ENCODE measurements at places on chromosomes 5 and 9.
A peak's percentile ranks its signal among the peaks of the same experiment; 100 is the strongest.

DNA sequence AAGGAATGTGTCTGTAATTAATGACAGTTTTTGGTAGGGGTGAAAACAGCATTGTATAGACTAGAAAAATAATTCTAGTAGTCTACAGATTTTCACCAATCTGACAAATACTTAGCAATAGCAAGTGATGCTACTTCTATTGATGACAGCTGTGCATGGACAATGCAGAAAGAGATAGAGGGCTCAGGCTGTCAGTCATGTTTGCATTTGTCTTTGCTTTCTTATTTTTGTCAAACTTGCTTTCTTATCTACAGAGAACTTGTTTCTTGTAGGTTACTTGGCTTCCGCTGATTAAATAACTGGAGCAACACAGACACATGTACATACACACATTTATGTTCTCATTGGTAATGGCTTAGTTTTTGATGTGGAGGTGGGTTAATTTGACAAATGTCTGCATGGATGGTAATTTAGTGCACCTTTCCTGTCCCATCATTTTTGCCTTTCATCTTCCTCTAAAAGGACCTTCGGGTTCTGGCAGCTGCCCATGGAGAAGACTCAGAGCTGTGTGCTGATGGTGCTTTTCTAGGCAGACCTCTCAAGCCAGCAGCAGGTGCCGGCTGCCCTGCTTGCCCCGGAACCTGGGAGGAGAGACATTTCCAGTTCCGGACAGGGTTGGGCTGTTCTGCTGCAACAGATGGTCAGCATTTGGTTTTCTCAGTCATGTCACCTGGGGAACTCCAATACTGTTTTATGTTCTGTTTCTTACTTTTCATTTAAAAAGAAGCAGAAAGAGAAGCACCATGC is 28.8 kb downstream of the CAMK4 start:
- DNase-seq = no peak

GRCh38 chr5:34459908-34460307 is 196.2 kb upstream of the RAI14 start:
- no peak for DNase-seq

DNA sequence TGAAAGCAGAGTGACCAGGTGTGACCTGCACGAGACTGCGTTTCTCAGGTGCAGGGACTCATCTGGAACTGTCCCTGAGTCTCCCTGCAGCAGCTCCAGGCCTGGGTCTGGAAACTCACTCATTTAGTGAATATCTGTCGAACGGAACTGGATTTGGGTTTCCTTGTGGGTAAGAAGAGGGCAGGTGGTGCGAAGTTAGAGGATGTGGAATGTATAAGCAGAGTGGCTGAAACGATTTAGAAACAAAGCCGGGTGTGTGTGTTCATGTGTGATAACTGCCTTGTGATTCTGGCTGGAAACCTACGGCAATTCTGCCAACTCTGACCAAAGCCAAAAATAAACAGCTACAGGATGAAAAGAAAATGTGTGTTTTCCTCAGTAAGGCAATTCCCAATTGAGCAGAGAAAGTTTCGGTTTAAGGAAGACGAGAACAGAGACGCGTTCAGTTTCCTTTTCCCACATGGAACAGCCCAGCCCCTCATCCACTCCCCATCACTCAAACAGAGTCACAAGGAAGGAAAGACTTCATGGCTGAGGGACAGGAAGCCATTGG is 130.3 kb downstream of the NSG2 start:
- DNase-seq = no peak

- DNase-seq = no peak
Observed at GRCh38 chr9:125505988-125506438, 201.0 kb downstream of the MAPKAP1 start.

DNA sequence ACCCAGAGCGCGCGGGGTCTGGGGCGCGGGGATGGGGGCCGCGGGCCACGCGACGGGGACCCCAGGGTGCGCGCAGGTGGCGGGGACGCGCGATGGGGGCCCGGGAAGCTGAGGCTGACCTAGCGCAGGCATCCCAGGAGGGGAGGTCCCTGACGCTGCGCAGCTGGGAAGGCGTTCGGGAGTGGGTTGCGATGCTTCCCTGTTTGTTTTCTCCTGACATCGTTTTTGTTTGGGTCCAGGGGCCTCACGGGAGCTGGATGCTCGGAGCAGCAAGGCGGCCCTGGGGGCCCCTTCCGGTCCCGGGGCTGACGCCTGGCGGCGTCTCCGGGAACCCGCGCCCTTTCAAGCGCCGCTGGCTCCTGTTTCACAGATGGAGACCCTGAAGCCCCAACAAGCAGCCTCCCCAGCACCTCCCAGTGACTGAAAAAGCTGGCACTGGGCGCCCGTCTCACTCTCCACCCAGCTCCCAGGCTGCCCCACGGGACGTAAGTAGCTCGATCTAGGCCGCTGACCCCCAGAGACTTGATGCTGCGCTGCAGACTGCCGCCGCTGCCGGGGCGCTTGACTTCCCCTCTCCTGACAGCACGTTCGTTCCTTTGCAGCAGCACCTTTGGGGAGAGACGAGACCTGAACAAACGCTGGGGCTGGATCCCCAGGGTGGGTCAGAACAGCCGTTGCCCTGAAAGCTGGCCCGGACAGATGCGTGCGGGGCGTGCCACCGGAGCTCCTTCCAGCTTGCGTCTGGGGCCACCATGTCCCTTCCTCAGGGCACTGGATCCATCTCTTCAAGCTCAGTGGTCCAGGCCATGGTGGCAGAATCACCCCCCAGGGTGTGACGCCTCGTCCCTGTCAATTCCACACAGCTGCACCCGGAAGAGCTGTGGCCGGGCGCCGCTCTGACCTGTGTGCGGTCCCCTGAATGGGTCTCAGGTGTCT is 593 bp downstream of the BRD3OS start:
- DNase-seq = peak; percentile 40

DNA sequence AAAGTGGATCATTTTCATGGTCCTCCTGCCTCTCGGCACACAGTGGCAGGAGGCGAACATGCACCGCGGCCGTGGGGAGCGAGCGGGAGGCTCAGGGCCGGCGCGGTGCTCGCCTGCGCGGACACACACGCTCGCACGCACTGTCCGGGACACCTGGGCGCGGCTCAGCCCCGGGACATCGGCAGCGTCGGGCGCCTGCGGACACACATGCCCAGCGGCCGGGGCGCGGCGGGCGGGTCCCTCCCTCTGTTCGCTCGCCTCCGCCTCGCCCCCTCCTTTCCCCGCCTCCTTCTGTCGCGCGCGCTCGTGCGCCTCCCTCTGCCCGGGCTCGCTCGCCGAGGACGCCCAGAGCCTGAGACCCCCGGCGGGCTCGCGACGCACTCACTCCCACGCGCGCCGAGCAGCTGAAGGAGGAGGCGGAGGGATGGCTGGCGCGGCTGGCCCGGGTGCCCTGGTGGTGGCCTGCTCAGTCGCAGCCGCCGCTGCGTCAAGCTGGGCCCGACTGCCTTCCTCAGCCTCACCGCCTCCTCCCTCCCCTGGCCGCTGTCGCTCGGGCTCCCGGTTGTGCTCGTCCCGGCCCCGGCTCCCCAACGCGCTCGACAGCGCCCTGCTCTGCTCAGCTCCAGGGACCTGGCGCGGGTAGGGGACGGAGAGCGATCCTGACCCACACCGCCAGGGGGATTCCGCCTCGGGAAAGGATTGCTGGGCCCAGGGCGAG is at the start of gene FRMD3:
Gene FRMD3 (minus strand): TSS at position 230 of the 718 bp plus-strand sequence. CDS start 170 bp downstream, at position 60.
- DNase-seq = peak; percentile 86

- DNase-seq = no peak
Observed at GRCh38 chr9:35488021-35488420, 1.9 kb upstream of the RUSC2 start.

GRCh38 chr9:128226412-128226801 is 23.2 kb downstream of the DNM1 start:
- DNase-seq = no peak

- DNase-seq = no peak
Observed at GRCh38 chr9:76873821-76874220, 32.1 kb downstream of the PRUNE2 start.

DNA sequence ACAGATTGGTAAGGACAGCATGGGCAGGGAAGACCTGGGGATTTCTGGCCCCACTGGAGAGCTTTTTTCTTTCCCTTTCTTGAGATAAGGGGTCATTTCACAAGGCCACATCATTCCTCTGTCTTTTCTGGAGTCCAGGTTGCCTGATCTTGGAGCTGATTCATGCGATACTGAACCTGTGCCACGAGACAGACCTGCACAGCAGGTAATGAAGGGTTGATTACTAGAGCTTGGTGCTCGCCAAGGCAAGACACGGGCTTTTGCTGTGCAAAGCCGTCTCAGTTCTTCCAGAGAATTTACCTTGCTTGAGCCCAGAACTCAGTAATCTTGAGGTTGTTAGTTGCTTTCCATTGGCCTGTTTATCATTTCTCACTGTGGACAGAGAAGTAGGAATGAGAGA is 39.2 kb downstream of the NUP188 start:
- DNase-seq = no peak

DNA sequence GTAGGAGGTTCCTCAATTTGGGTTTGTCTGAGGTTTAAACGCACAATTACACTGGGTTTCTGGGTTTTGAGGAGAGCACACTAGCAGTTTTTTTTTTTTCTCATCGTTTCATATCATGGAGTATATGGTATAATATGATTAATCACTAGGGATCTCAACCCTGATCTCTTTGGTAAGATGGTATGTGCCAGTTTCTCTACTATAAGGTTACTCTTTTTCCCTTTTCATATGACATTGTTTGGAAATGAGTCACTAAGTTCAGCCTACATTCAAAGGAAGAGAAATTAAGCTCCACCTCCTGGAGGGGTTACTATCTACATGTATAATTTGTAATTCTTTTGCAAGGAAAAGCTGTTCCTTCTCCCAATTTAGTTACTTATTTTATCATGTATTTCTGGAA is 35.2 kb downstream of the MTRR start:
- no peak for DNase-seq

Measured in body of pancreas (tissue), 4 donors.